ENCODE measurements at places on chromosomes 4 and X.

- no peak for DNase-seq
Measured at GRCh38 chrX:102658556-102658955, 7.3 kb downstream of the GPRASP1 start.

DNA sequence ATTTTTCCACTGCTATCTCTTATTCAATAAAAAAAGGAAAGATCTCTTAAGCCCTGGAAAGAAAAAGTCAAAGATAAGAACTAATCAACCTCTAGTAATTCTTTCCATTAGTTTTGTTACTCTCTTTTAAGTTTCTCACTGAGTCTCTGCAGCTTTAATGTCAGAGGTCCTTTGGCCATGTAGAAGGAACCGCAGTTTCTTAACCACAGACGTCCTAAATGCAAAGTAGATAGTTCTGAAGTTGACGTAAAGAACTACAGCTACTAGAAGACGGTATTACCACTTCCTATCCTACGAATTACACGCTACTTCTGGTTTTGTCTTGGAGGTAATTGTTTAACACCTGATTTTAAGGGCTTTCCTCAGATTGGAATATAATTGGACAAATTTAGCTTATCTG lies 325.9 kb downstream of the ANKRD50 start:
- no peak for DNase-seq

GRCh38 chr4:3192827-3193226 lies 56.1 kb upstream of the MSANTD1 start:
- DNase-seq = no peak

GRCh38 chr4:4868758-4869723 lies 9.6 kb downstream of the MSX1 start:
- no peak for DNase-seq

DNA sequence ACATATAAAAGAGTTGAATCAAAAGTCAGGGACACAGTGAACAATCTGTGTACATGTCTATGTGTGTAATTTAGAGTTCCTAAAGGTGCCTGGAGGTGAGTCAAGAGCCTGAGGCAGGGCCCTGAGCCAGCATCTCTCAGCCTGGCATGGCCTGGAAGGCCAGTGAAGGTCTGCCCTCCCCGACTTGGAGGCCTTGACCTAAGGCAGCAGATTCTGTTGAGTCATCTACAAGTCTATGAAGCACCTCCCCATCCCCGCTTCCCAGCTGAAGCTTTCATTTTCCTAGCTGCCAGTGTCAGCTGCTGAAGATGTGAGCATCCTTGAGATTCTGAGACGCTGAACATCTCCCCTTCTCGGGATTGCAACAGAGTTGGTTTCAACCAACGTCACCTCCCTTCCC lies 583.9 kb downstream of the BCOR start:
- DNase-seq = no peak

GRCh38 chr4:58658701-58659100 lies 1548.5 kb upstream of the IGFBP7 start:
- no peak for DNase-seq

- DNase-seq = no peak
Measured at GRCh38 chr4:135274416-135274815, 1072.8 kb upstream of the PABPC4L start.

- peak; percentile 79 for DNase-seq
Measured at GRCh38 chr4:1556541-1557220, 127.4 kb downstream of the FAM53A start.

DNA sequence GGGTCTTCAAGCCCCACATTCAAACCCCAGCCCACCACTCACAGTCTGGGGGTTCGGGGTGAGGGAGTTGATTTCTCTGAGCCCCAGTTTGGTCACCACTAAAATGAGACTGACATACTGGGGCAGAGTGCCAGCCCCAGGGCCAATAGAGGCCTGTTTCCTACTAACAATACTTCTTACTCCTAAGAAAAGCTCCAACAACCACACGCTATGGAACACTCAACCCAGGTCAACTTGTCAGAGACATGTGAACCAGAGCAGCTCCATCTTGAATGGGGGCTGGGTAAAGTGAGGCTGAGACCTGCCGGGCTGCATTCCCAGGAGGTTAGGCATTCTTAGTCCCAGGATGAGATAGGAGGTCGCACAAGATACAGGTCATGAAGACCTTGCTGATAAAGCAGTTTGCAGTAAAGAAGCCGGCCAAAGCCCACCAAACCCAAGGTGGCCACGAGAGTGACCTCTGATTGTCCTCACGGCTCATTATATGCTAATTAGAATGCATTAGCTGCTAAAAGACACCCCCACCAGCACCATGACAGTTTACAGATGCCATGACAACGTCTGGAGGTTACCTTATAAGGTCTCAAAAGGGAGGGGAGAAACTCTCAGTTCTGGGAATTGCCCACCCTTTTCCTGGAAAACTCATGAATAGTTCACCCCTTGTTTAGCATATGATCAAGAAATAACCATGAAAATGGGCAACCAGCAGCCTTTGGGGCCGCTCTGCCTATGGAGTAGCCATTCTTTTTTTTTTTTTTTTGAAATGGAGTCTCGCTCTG lies 26.6 kb upstream of the HTRA3 start:
- no peak for DNase-seq

DNA sequence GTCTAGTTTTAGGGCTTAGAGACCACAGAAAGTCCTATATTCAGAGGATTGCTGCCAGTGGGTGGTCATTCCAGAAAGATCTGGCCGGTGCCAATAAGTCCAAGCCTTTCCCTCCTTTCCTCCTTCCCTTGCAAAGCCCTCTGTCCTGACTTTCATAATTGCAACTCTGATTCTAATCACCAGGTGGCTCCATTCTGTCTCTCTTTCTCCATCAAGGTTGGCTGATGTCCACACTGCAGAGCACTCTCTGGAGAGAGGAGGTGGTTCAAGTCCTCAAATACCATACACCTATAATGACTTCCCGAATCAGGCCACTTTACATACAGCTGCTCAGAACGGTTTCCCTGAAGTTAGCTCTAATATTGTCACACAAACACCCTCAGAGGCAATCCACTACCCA lies 22.4 kb upstream of the ARMCX4 start:
- DNase-seq = no peak

DNA sequence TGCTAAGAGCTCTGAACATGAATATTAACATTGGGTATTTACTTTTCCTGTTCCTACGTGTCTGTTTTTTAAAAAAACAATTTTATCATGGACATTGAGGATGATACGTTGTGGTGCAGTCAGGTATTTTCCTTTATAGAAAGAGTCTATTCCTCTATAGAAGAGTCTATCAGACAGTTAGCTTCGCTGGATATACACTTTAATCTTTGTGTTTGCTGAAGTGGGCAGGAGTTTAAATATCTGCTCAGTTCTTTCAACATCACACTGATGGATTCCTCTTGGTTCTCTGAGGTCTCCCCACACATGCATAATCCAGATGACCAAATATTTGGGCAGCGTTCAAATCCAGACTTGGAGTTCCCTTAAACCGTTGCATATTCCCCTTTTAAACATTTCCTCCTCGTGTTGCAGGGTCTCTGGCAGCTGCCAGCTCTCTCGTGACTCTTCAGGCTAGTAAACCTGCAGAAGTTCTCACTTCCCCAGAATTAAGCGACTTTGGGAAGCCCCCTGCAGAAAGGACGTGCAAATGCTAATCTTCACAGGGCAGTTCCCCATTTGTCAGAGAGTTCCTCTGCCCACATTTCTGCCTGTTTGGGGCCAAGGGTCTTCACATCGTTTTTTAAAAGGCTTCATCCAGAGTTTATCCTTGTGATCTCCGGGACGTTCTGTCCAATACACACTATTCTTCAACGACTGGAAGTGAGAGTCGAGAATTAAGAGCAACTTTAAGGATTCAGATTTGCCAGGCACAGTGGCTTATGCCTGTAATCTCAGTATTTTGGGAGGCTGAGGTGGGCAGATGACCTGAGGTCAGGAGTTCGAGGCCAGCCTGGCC lies 20.5 kb upstream of the DHRSX start:
- DNase-seq = no peak

DNA sequence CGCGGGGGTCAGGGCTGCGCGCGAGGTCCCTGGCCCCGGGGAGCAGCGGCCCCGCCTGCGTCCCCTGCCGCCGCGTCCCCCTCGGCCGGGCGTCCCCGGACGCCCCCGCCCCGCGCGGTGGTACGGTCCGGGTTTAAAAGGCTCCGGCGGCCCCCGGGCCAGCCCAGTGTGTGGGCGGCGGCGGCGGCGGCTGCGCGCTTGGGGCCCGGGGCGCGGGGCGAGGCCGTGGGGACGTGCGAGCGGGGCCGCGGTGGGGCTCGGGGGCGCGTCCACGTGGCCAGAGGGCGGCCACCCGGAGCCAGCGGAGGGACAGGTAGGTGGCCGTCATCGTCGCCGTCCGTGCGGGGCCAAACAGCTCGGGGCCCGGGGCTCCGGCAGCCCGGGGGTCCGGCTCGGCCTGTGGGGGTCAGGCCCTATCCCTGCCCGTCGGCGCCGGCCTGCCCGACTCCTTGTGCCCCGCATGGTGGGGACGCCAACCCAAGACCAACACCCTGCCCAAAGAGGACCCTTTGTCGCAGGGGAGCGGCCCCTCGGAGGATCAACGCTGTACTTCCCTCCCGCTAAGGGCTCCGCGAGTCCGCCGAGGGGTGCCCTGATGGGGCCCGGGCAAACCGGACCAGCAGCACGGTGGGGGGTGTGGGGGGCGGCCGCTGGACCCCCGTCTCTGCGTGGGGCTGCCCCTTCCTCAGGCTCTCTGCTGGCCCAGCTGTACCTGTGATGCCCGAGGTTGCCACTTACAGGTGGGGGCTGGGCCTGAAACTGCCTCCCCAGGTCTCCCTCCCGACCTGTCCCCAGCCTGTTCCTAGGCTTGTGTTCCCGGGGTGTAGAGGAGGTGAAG lies at the start of gene PLXNA3:
Gene PLXNA3 (plus strand): TSS at position 166 of the 838 bp plus-strand sequence. CDS start 1,903 bp downstream, outside the sequence.
- peak; percentile 55 for DNase-seq

GRCh38 chr4:165877286-165877685 lies 4.2 kb downstream of the TLL1 start:
- DNase-seq = no peak

- DNase-seq = no peak
Measured at GRCh38 chr4:8077181-8078108, 81.2 kb downstream of the ABLIM2 start.

DNA sequence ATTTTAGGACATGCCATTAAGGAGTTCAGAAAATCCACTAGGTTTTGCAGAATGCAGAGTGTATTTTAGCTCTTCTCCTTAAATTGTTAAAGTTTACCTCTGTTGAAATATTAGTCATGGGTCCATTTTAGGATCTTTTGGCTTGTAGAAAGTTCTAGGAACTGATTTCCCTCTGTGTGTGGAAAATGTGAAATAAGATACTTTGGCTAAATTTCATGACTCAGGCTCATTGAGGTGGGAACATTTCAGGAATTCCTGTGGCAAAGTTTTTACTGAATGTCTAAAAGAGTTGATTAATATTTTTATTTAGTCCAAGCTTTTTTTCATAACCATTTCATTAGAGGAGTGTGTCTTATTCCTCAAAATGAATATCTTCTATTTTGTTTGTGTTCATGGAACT lies 7.0 kb downstream of the FHIP1A start:
- DNase-seq = no peak

DNA sequence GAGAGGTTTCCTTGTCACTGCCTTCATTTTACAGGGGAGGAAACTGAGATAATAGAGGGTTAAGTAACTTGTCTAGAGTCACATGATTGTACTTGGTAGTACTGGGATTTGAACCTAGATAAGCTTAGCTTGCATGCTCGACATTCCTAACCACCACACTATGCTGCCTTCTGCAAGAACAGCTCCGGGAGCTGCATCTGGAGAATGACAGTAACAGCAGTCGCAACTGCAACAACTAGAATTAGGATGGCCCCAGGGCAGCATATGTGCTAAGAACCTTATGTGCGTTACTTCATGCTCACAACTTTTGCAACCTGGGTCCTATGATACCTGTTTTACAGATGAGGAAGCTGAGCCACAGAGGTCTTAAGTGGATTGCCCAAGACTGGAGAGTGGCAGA lies 89.5 kb upstream of the LCORL start:
- no peak for DNase-seq

DNA sequence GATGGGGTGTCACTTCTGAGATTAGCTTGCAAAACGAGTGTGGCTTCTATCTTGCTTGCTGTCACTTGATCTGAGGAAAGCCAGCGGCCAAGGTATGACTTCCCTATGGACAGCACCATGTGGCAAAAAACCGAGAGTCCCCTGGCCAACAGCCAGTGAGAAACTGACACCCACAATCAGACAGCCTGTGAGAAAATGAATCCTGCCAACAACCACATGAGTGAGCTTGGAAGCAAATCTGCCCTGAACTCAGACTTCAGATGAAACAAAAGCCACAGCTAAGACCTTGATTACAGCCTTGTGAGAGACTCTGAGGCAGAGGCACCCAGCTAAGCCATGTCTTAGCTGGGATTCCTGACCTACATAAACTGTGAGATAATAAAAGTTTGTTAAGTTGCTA lies 45.5 kb downstream of the PPP1R2C start:
- no peak for DNase-seq

- DNase-seq = no peak
Measured at GRCh38 chr4:1235381-1236102, 13.4 kb downstream of the CTBP1 start.

GRCh38 chr4:185600801-185601434 lies 65.6 kb upstream of the PDLIM3 start:
- DNase-seq = no peak

GRCh38 chr4:150588316-150588715 lies 6.4 kb downstream of the MAB21L2 start:
- DNase-seq = no peak

DNA sequence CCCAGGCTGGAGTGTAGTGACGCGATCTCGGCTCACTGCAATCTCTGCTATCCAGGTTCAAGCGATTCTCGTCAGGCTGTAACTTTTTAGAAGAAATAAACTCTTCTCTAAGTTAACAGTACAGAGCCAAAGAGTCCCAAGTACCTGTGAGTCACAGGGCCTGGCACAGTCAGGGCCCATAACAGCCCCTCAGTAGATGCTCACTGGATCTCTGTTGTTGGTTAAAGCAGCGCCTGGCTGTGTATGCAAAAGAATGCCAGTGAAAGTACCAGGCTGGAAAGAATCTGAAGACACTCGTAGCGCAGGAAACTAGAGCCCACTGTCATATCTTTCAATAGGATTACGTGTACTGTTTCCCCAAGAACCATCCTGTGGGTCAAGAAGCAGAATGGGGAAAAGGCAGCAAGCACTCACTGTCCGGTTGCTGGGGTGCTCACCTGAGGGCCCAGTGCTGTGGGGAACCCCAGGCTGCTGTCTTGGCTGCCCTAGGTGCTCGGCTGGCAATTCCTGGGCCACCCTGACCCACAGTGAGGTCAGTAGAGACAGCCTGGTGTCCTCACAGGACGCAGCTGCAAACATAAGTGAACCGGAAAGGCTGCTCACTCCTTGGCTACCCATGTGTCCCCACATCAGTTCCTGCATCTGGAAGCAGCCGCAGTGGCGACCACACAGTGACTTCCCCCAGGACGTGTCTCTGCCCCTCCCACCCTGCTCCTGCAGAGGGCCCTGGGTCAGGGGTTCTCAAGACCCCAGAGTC lies 3.1 kb upstream of the SLBP start:
- DNase-seq = no peak

GRCh38 chr4:13654162-13654797 lies 26.8 kb upstream of the BOD1L1 start:
- DNase-seq = peak; percentile 86
